ENCODE measurements at places on chromosomes 11 and 22. TPM values are rescaled to one million over a fixed set of nuclear protein-coding genes. Genes with fewer than 3 reads are reported as not detected.

GRCh38 chr11:12287374-12288211, 89.8 kb upstream of the PARVA start:
- no peak for DNase-seq

DNA sequence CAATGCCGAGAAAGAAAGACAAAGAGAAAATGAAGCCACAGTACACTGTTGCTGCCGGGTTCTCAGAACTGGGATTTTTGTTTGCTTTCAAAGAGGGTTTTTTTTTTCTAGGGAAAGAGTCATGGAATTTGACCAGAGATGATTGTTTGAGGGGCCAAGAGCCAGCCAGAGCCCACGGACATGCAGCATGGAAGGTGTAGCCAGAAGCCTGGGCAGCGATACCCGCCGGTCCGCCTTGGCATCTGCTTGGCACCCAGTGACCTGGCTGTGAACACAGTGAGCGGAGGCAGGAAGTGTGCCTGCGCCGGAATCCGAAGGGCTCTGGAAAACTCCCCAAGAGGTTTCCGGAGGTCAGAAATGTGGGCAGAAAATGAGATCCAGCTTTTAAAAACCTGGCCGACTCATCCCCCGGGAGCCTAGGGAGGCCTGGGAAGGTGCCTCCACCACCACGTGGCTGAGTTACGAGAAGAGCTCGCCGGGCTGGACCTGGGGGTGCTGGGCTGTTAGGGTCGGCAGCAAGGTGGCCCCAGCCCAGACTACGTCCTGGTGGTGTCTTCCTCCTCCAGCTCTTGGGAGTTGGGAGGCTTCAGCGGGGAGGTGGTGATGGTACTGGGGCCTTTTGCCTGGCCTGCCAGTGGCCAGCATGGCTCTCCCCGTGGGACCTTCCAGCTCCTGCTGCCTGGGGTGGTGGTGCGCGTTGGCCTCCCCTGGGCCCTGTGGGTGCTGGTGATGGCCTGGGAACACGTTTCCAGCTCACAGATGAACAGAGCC, 61.6 kb upstream of the PPARA start:
- DNase-seq: peak; percentile 82

DNA sequence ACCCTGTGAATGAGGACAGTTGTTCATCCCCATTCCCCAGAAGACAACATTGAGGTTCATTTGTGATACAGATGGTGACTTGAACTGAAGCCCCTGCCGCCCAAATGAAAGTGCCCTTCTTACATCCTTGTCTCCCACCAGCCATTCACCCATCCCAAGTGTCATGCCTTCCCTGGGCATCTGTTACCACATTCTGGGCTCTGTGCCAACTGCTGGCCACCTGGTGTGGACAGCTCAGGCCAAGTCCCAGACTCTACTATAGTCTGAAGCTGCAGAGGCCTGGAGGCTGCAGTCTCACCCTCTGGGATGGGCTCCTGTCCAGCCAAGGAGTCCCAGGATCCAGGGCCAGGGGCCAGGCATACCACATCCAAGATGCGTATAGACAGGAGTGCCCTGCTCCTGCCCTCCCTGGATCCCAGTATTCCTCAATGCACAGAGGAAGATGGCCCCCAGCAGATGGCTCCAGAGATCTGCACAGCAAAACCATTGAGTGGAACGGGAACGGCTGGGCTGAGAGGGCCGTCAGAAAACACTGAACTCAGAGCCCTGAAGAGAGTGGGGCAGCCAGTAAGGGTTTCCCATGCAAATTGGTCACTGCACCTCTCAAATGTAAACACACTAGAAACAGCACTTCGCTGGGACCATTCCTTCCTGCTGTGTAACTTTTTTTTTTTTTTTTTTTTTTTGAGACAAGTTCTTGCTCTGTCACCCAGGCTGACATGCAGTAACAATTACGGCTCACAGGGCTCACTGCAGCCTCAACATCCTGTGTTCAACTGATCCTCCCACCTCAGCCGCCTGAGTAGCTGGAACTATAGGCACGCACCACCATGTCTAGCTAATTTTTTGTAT, 22.8 kb downstream of the ARRB1 start:
- DNase-seq: peak; percentile 37

GRCh38 chr11:133163463-133164419, 368.6 kb downstream of the OPCML start:
- peak; percentile 5 for DNase-seq

DEUP1 gene
- not detected for total RNA-seq

PPP1CA gene
- 234 TPM for total RNA-seq

GRCh38 chr22:29944339-29944738, 61.4 kb downstream of the MTMR3 start:
- no peak for DNase-seq

DNA sequence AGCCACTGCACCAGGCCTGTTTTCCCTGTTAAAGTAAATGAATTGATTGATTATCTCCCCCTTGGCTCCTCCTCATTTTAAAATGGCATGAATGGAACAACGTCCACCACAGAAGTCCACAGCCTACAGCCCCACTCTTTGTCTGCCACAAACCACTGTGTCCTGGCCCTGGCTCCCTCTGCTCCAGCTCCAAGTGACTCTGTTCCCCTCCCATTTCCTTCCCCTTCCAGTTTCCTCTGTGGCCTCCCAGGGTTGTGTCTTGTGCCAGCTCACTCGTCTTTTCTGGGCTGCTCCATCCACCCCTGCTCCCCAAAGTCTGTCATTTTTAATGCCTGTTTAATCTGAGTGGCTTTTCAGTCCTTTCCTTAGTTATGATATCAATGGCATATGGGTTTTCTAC, 52.4 kb upstream of the CD5 start:
- no peak for DNase-seq

DNA sequence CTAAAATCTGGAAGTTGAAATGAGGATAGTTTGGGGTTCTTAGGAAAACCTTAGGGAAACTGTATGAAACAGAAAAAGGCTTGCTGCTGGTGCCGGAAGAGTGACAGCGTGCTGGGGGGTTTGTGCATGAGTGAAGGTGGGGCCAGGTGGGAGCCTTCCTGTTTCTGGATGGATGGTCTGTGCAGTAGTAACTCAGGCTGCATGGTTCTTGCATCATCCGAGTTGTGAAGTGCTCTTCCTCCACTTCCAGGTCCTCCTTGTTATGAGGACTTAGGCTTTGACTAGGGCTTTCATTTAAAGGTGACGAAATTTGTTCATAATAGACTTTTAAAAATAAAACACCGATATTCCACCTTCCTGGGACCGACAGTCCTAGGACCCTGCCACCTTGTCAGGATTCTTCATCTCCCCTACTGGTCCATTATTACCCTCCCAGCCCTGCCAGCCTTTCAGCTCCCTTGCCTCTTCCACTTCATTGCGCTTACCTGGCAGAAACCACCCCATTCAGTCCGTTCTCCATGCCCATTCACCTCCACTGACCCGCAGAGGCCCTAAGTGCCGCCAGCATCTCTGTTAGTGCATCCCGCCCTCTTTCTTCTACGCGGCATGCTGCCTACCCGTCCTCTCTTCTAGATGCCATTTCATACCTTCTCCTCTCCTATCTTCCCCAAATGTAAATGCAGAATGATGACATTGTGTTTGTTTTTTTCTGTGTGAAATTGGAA, 47.3 kb downstream of the PPFIA1 start:
- no peak for DNase-seq

- DNase-seq: no peak
Observed at GRCh38 chr22:34798605-34799004, 267.4 kb upstream of the ISX start.

GRCh38 chr11:69801513-69802335, 17.5 kb downstream of the FGF3 start:
- peak; percentile 29 for DNase-seq

GRCh38 chr11:44120169-44120568, 24.7 kb downstream of the EXT2 start:
- peak; percentile 25 for DNase-seq

TRIM51 gene
- not detected for total RNA-seq

GSTT2 gene
- total RNA-seq: 1.1 TPM

DNA sequence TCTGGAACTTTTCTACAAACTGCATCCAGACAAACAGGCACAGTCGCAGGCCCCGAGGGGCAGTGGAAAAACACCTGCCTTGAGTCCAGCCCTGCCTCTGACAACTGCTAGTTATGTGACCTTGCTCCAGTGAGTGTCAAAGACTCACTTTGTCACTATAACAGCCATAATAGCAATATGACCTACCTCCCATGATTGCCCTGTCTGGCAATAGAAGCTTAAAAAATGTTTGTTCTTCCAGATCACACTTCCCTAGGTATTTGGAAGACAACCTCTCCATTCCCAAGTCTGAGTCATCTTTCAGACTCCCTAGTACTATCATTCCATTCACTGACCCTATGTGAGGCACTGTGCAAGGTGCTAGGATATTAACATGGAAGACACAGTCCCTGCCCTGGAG, 74.5 kb downstream of the RPL27A start:
- no peak for DNase-seq

- no peak for DNase-seq
Observed at GRCh38 chr11:73671701-73672100, 25.3 kb downstream of the PLEKHB1 start.

GRCh38 chr11:76786016-76786415, 2.9 kb downstream of the TSKU start:
- no peak for DNase-seq

- DNase-seq: no peak
Observed at GRCh38 chr11:9060700-9061111, 30.7 kb downstream of the SCUBE2 start.

SCGB1C1 gene
- not detected for total RNA-seq

DNA sequence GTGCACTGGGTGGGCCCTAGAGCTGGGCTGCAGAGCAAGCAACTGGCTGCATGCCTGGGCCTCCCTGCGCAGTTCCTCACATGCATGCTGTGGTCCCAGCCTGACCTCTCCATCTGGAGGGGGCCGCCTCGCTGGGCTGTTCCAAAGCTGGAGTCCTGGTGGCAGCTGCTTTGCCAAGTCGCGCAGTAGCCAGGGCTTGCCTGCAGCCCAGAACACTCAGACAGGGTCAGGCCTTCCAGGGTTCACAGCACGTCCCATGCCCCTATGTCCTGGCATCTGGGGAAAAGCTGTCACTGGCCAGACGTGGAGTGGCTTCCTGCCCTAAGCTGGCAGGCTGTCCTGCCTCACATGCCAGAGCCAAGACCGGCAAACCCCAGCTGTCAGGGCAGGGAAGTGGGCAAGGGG, 16.5 kb upstream of the CDC42EP2 start:
- peak; percentile 41 for DNase-seq

DNA sequence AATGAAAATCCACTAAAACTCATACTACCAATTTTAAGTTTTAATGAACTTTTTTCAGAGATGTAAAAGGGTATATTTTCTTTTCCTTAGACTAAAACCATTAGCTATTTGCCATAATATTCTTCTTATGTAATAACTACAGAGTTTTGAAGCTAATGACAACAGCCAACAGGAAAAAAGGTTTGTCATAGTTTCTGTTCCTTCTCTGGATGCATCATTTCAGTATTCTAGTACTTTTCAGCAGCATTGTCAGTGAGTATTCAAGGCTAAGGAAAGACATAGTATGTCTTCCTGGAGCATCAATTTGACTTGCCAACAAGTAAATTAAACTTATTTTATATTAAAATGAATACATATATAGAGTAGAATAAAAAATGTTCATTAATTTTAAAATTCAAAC, 166.0 kb downstream of the METTL15 start:
- DNase-seq: no peak

- DNase-seq: no peak
Observed at GRCh38 chr22:47929073-47929472, 1166.6 kb downstream of the TBC1D22A start.

DNA sequence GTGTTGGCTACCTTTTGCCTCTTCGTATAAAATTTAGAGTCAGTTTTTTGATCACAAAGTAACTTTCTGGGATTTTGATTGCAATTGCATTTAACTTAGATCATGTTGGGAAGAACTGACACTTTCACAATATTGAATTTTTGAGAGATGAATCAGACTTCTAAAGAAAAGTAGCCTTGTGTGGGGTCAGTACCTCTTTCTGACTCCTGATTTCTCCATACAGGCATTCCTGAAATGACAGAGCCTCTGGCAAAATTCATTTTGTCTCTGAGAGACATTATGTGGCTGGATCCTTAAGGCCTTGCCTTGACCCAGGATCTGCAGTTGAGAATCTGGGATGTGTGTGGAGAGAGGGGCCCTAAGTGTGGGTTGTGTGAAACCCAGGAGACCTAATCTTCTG, 37.8 kb downstream of the PPFIBP2 start:
- DNase-seq: no peak

DNA sequence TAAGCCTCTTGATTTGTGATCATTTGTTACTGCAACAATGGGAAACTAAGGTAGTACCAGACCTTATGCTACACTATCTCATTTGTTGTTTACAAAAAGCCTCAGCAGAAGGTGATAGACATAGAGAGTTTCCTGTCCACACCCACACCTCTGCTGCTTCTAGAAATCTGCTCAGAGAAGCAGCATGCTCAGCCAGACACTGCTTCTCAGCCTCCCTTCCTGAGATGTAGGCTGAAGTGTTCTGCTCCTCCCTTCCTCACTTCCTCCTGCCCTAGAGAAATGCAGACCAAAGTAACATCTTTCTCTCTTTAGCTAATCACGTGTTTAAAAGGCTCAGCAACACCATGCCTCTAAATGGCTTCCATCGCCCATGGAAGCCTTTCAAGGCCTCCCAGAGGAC, 88.4 kb downstream of the SLC1A2 start:
- DNase-seq: no peak

MISFA gene
- 1.0 TPM for total RNA-seq

DNA sequence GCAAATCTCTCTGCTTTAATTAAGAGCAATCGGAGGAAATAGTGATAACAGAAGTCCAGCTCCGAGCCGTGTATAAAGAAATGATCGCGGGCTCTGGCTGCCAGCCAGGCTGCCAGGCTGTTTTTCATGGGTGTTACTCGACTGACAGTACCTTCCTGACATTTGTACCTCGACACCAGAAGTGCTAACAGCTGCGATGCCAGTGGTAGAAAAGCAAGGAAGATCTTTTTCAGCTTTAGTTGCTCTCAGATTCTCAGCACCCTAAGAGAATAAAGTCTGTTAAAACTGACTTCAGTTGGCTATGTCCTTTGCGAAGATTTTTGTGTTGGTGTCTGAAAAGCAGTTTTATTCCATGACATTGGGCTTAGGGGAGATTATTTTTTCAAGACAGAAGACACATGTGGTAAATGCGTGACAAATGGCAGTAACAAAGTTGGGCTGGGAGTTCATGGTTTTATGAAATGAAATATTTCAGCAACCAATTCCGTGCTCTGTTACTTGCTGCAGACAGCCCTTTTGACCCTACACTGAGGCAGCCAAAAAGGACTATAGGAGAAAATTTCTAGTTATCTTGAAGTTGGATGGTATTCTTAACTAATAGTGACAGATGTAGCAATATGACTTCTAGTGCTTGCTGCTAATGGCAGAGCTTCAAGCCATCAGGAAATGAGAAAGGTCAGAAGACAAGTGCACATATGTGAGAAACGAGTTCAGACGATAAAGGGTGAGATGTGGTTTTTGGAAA, 296.2 kb downstream of the CNTN5 start:
- DNase-seq: no peak

- no peak for DNase-seq
Observed at GRCh38 chr11:34149786-34150185, 44.4 kb downstream of the NAT10 start.

- DNase-seq: no peak
Observed at GRCh38 chr11:70610566-70611565, 212.5 kb downstream of the CTTN start.

GRCh38 chr11:78138694-78139421, 568 bp downstream of the ALG8 start:
- DNase-seq: no peak

Measured in dermis microvascular lymphatic vessel endothelial cell (primary cell).